ENCODE measurements at places on chromosomes 12 and 14. TPM values are rescaled to one million over a fixed set of nuclear protein-coding genes. Genes with fewer than 3 reads are reported as not detected.

The PPP4R4 gene
- 0.16 TPM for total RNA-seq

DNA sequence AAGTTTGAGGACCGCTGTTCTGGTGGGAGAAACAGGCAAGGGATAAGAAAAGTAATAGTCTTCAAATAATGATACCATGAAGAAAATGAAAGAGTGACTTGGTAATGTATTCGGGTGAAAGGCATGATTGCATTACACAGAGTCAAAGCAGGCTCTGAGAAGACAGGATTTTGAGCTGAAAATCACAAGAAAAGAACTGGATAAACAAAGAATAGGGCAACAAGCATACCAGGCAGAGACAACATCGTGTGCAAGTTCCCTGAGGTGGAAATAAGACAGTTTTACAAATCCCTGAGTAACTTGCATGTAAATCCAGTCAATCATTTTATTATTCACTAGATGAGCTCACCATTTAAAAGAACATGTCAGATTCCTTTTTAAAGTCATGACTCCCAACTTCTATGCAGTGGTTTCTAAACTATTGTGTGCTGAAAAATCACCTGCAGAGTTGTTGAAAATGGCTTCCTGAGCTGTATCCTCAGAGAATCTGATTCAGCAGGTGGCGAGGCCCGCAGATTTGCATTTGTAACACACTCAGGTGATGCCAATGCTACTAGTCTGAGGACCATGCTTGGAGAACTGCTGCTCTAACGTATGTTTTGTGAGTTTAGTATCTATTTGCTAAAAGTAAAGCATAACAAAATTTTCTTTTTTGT, 133.0 kb upstream of the ABCD2 start:
- no peaks in the 10 kb centered on the region for H3K27me3 ChIP-seq
- no peak overlapping the region for H3K27ac ChIP-seq
- DNase-seq = no peak
- no peaks in the 10 kb centered on the region for H3K36me3 ChIP-seq
- H3K4me3 ChIP-seq = no peak overlapping the region
- no peaks in the 10 kb centered on the region for H3K4me1 ChIP-seq

DNA sequence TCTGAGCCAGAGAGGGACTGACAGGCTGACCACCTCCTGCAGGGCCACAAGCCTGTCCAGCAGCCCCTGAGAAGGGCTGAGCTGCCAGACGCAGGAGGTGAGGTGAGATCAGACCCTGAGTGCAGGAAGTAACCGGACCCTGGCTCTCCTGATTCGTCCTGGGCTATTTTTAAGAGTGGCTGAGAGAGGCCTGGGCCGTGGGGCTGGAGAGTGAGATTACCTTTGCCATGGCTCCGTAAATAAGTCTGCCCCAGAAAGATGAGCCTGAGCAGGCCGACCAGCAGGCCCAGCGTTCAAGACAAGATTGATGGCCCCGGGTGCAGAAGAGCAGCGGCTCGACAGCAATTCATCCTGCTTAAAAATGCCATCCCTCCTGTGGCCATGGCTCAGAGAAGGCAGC, 54.2 kb downstream of the SPTB start:
- H3K27ac ChIP-seq = no peak overlapping the region
- peaks cover 4% of the 10 kb centered on the region for H3K4me1 ChIP-seq
- DNase-seq = no peak
- H3K36me3 ChIP-seq = no peaks in the 10 kb centered on the region

DNA sequence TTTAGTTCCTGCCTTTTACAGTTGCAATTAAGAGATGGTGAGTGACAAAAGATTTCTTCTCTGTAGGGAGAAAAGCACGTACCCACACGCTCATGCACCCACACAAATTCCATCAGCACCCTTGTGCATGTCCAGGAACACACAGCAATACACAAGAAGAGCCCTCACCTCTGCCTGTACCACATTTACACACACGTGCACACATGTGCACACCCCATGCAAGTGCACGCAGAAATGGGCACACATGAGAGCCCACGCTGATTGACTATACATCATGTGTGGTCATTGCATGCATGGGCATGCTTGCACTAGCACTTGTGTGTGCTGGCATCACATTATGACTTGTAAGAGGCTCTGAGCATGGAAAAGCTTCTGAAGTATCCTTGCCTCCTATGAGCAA, 70.5 kb downstream of the SERPINA3 start:
- DNase-seq = no peak
- no peaks in the 10 kb centered on the region for H3K36me3 ChIP-seq

- no peaks in the 10 kb centered on the region for H3K27me3 ChIP-seq
- DNase-seq = no peak
- peaks cover 9% of the 10 kb centered on the region for H3K36me3 ChIP-seq
- H3K4me1 ChIP-seq = peaks cover 2% of the 10 kb centered on the region
These were observed 50.5 kb downstream of the CRY1 start for GRCh38 chr12:107042801-107043200.

GRCh38 chr12:50404307-50404706, 3.6 kb downstream of the LARP4 start:
- H3K4me1 ChIP-seq = peaks cover 22% of the 10 kb centered on the region
- no peak for DNase-seq
- no peaks in the 10 kb centered on the region for H3K27me3 ChIP-seq
- H3K36me3 ChIP-seq = peaks cover 13% of the 10 kb centered on the region
- no peak overlapping the region for H3K4me3 ChIP-seq

DNA sequence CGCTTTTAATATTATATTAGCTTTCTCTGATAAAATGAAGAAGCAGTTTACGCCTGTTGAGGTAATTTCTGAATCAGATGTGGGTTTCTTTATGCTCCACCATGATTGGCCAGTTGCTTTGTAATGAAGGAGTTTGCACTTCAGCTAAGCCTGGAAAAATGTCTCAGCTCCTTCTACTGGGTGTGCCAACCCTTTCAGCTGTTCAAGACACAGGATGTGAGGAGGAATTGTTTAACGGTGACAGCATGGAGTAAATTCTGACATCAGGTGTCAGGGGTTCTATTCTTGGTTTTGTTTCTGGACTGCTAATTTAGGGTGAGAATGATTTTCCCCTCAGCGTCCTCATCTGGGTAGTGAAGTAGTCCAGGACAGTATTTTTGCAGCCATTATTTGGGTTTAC, 43.5 kb downstream of the FLRT2 start:
- H3K27ac ChIP-seq = no peak overlapping the region
- no peak for DNase-seq
- H3K27me3 ChIP-seq = no peaks in the 10 kb centered on the region
- no peaks in the 10 kb centered on the region for H3K36me3 ChIP-seq

The CD69 gene
- total RNA-seq = 115 TPM

- H3K4me3 ChIP-seq = no peak overlapping the region
- H3K4me1 ChIP-seq = peaks cover 81% of the 10 kb centered on the region
- peaks cover 92% of the 10 kb centered on the region for H3K36me3 ChIP-seq
- peaks cover 2% of the 10 kb centered on the region for H3K27me3 ChIP-seq
- DNase-seq = no peak
These were observed 5.8 kb downstream of the SLC38A2 start for GRCh38 chr12:46366771-46367170.

DNA sequence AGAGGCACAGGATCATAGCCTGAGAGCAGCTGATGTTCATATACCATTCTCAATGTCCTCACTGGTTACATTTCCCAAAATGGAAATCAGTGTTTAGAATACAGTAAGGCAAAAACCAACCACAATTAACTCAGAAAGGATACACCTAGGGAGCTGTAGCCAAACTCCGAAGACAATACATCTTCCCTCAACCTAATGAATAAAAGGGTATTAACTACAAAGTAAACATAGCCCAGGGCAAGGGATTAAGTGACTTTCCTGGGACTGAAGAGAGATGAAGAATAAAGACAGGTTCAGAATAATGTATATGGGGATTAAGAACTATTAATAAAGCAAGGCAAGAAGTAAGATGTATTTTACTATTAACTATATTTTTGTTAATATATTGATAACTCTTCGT, 79.5 kb downstream of the RPS29 start:
- peaks cover 7% of the 10 kb centered on the region for H3K27me3 ChIP-seq
- no peak for DNase-seq
- H3K4me1 ChIP-seq = no peaks in the 10 kb centered on the region
- H3K36me3 ChIP-seq = no peaks in the 10 kb centered on the region
- no peak overlapping the region for H3K4me3 ChIP-seq

DNA sequence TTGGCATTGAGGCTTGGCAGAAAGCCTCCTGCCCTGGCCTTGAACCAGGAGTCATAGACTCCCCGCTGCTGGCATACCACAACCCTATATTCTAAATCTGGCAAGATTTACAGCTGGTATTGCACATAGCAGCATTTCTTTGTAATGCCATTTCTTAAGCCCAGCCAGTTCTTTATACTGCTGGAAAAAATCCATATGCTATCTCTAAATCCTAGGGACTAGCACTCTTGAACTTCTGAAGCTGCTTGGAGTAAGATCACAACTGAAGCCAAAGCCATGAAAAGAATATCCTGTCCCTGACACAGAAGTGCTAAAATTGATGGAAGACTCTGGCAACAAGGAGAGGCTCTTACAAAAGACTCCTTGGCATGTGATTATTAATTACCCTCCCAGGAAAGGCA, 89.3 kb downstream of the KCNC2 start:
- DNase-seq = no peak
- no peak overlapping the region for H3K27ac ChIP-seq
- no peaks in the 10 kb centered on the region for H3K27me3 ChIP-seq
- no peaks in the 10 kb centered on the region for H3K4me1 ChIP-seq

The SSPN gene
- not detected for total RNA-seq

- no peaks in the 10 kb centered on the region for H3K36me3 ChIP-seq
- no peaks in the 10 kb centered on the region for H3K4me1 ChIP-seq
- H3K27me3 ChIP-seq = no peaks in the 10 kb centered on the region
- H3K27ac ChIP-seq = no peak overlapping the region
- H3K4me3 ChIP-seq = no peak overlapping the region
These were observed 3.2 kb upstream of the ADAM21 start for GRCh38 chr14:70448633-70449340.

DNA sequence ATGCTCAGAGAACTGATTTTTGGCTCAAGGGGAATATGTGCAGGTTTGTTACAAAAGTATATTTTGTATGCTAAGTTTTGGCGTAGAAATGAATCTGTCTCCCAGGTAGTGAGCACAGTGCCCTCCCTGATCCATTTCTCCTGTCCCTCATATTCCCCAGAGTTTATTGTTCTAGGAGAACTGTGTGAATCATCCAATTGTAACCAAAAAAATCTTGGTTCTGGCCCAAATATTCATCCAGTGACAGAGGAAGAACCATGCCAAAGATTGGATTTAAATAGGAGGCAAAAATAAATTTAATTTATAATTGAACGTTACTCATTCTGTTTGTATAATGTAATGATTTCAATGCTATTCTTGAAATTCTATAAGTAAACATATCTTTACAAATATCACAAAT, 4.8 kb downstream of the CATSPERB start:
- DNase-seq = no peak
- no peaks in the 10 kb centered on the region for H3K36me3 ChIP-seq
- no peak overlapping the region for H3K27ac ChIP-seq

- H3K4me1 ChIP-seq = no peaks in the 10 kb centered on the region
- H3K4me3 ChIP-seq = no peak overlapping the region
- peaks cover 22% of the 10 kb centered on the region for H3K27me3 ChIP-seq
- DNase-seq = no peak
- no peak overlapping the region for H3K27ac ChIP-seq
- no peaks in the 10 kb centered on the region for H3K36me3 ChIP-seq
These were observed 17.4 kb downstream of the IGF1 start for GRCh38 chr12:102462795-102463465.

DNA sequence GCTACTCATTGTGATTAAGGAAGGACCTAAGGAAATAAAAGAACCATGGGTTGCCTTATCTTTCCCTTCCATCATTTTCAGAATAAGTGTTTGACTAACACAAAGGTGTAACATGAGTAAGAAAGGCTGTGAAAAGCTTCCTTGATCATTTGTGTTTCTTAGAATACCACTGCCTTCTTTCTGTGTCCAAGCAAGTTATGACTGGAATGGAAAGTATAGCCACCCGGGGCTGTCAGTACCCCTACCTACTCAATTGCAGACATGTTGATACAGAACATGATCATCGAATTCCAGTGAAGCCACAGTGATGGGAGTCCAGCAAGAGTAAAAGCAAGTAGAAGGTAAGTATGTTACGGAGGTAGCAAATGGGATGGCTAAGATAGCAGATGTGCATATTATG, 209.8 kb downstream of the PELI2 start:
- no peak overlapping the region for H3K27ac ChIP-seq
- no peaks in the 10 kb centered on the region for H3K36me3 ChIP-seq
- H3K27me3 ChIP-seq = no peaks in the 10 kb centered on the region

The PKP2 gene
- total RNA-seq = not detected

GRCh38 chr12:62833634-62834033, 101.3 kb downstream of the PPM1H start:
- no peaks in the 10 kb centered on the region for H3K36me3 ChIP-seq
- H3K27me3 ChIP-seq = peaks cover 10% of the 10 kb centered on the region
- no peak overlapping the region for H3K4me3 ChIP-seq
- no peak for DNase-seq

The DPPA3 gene
- total RNA-seq = not detected

DNA sequence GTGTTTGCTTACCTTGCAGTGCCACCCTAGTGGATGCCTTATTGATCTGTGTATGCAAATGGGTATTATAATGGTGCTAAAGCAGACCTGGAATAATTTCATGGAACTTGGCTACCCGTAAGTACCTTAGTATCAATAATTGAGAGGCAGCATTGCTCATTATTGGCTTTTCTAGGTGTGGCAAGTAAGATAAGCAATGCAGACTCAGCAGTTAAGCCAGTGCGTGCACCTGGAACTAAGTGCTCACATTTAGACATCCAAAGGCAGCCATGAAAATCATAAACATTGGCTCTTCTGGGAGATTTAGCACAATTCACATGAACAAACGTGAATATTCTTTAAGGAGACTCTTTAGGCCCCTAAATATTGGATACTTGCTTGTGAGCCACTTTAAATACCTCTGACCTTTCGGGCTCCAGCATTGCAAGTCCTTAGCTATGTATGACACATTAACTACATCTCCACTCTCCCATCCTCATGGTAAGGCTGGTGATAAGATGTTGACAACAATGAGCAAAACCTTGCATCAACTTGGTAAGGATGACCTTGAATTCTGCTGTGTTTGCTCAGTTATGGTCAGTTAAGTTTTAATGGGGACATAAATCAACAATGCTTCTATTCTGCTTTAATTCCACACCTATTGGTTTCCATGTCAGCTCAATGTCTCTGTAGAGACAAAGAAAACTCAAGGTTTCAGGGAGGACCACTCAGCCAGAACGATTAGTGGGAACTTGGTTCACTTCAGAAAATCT, 112.0 kb downstream of the SLC5A8 start:
- H3K27ac ChIP-seq = no peak overlapping the region
- DNase-seq = no peak
- H3K4me3 ChIP-seq = no peak overlapping the region
- H3K4me1 ChIP-seq = no peaks in the 10 kb centered on the region
- H3K27me3 ChIP-seq = no peaks in the 10 kb centered on the region

The PTCSC3 gene
- total RNA-seq = not detected

DNA sequence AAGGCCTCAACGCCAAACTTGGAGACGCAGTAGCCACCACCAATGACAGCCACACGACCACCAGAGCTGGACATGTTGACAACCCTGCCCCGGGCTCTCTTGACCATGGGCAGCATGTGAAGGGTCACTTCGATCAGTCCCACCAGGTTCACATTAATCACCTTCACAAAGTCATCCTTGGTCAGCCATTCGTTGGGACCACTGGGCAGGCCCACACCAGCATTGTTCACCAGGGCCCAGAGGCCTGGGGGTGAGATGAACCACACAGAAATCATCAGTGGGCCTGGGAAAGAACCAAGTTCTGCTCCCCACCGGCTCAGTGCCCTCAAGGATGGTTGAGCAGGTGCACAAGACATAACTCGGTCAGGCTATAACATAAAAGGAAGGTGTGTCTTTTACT, 4.0 kb downstream of the SDR9C7 start:
- H3K4me3 ChIP-seq = no peak overlapping the region
